Renal cortex interstitium (tissue), 15 donors: ENCODE measurements at places on chromosomes 6 and 20.

DNA sequence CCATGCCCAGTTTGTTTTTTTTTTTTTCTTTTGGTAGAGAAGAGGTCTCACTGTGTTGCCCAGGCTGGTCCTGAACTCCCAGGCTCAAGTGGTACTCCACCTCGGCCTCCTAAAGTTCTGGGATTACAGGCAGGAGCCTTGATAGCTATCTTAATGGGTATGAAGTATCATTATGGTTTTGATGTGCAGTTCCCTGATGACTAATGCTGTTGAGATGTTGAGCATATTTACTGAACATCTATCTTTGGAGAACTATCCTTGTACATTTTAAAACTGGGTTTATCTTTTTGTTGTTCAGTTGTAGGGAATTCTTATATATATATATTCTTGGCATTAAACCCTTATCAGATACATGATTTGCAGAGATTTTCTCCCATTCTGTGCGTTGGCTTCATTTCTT is 21.4 kb upstream of the MYL9 start:
- no peak for DNase-seq

DNA sequence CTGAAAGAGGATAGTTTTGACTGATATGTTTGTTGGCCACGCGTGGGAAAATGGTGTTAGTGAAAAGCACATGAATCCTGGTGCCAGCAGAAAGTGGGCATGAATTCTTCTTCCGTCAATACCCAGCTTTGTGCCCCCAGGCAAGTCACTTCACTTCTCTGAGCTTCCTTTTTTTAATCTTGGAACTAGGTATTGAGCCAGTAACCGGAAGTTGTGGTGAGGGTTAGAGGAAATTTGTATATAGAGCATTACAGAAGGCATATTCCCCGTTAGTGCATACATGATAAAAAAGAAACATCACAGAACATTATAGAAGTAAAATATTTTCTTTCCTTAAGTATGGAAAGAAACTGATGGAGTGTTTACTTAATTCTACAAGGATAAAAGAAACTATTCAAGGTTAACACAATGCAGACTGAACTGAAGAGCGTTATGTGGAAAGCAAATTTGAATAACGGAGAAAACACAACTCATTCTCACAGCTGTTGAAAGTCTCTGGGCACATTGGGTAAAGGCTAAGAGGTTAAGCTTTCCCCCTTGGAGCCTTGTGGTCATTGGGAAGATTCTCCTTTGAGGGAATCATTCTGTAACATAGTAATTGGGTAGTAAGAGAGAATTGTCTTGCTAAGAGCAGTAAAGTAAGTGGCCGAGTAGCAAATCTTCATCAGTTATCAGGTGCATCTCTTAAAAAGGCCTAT is 223.1 kb downstream of the BCAS1 start:
- DNase-seq, result no peak

GRCh38 chr20:23637282-23638221 is at the start of gene CST3:
Gene CST3, minus strand, starts transcription at chr20:23637955. Its CDS starts 93 bp downstream, at chr20:23637862.
- DNase-seq, result peak; percentile 60

GRCh38 chr6:17908831-17909230 is 78.6 kb downstream of the KIF13A start:
- DNase-seq, result no peak

DNA sequence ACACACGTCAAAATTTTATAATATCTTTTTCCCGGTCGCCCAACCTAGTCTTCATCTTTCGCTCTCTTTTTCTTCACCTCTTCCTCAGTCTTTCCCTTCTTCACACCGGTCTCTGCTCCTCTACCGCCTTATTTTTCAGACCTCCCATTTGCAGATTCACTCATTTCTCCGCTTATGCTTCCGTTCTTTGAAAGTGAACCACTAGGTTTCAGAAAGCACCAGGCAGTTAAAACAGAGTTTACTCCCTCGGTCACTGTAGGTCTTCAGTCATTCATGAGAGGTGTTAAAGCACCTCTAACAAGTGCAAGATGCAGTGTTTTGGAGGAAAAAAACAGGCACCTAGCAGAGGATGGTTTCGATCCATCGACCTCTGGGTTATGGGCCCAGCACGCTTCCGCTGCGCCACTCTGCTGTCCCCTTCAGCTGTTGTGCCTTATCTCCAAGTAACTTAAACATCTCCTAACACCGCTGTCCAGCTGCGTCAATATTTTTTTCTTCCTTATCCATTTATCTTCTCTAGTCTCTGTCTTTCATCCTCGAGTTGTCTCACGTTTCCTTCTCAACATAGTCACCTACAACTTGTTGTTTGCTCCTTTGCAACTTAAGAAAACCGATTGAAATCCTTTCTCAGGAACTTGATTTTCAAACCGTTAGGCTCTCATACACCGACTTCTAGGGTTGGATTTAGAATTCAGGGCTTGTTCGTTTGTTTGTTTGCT is 119.7 kb upstream of the ZNF184 start:
- DNase-seq, result no peak

- DNase-seq, result no peak
Measured at GRCh38 chr6:136784271-136784664, 8.0 kb downstream of the MAP3K5 start.

DNA sequence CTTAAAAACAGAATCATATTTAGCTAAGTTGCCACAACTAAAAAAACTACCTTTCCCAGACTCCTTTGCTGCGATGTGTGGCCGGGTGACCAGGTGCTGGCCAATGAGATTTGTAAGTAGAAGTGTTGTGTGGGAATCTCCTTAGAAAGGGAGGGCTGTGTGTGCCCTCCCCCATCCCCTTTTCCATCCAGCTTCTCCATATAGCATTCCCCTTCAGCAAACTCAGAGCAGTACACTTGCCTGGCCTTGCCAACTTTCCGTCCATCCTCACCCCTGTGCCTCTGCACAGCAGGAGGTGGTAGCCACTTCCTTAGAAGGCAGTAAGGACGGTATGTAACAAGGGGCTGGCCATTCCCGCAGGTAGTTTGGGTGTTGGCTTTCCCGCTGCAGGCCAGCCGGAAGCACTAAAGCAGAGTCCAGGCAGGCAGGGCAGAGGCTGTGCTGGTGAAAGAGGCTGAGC is 22.3 kb upstream of the KCNK16 start:
- no peak for DNase-seq

DNA sequence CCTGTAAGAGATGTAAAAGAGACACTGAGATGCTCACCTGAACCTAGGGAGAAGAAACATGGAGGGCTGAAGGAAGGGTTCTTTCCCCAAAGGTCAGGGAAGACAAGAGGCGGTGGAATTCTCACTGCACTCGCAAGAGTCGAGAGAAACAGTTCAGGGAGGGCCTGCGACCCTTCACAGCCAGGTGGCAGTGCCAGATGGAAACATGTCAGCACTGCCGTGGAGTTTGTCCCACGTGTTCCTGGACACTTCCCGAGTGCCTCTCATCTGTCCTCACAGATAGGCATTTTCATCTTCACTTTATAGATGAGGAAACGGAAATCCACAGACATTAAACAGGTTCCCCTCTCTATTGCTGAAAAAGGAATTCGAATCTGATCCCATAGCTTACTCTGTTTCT is 70.4 kb upstream of the SYNJ2 start:
- no peak for DNase-seq

GRCh38 chr20:47456952-47457724 is 44.5 kb upstream of the NCOA3 start:
- no peak for DNase-seq

- DNase-seq, result no peak
Measured at GRCh38 chr6:91664327-91664959, 1077.6 kb upstream of the MAP3K7 start.
